ENCODE measurements at places on chromosomes 4 and X.

- peak; percentile 1 for DNase-seq
These were observed 109.5 kb upstream of the VCX3A start for GRCh38 chrX:6644411-6644810.

- DNase-seq: no peak
These were observed 338.8 kb upstream of the PPARGC1A start for GRCh38 chr4:24228692-24229091.

- DNase-seq: no peak
These were observed 23.6 kb upstream of the SCOC start for GRCh38 chr4:140349816-140350215.

DNA sequence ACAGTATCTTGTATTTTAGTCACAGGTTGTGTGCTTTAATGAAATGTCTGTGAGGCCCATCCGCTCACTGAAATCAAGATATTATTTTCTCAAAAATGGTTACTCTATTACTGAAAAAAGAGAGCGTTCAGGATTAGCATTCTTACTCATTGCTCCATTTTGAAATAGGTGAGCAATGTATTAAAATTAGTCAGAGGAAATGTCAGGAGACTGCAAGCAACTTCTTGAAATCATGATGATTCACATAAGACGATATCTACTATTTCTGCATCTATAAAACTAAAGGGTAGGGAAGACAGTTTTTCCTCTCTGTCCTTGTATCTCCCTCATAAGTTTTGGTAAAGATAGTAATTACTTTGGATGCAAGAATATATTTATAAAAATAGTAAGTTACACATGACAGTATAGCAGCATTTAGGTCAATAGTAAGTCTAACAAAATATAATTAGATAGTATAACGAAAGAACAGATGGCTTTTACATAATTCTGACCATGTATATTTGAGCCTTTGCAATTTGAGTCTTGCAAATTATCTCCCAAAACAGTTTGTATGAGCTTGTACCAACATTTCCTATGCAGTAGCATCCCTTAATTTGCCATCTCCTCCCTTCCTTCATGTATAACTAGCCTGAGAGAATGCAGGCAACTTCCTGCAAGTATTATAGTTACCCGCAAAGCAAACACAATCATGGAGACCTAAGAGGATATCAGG is 937.8 kb downstream of the PCDH7 start:
- no peak for DNase-seq

- no peak for DNase-seq
These were observed 67.7 kb upstream of the H2AZ1 start for GRCh38 chr4:100017637-100018310.

GRCh38 chr4:127145006-127145540 is 487.7 kb upstream of the INTU start:
- no peak for DNase-seq

- DNase-seq: no peak
These were observed 131.3 kb downstream of the ARHGAP10 start for GRCh38 chr4:147863111-147863747.

GRCh38 chr4:25865586-25865985 is 2.8 kb upstream of the SEL1L3 start:
- DNase-seq: no peak

GRCh38 chr4:138494931-138495330 is 252.8 kb upstream of the SLC7A11 start:
- peak; percentile 24 for DNase-seq

DNA sequence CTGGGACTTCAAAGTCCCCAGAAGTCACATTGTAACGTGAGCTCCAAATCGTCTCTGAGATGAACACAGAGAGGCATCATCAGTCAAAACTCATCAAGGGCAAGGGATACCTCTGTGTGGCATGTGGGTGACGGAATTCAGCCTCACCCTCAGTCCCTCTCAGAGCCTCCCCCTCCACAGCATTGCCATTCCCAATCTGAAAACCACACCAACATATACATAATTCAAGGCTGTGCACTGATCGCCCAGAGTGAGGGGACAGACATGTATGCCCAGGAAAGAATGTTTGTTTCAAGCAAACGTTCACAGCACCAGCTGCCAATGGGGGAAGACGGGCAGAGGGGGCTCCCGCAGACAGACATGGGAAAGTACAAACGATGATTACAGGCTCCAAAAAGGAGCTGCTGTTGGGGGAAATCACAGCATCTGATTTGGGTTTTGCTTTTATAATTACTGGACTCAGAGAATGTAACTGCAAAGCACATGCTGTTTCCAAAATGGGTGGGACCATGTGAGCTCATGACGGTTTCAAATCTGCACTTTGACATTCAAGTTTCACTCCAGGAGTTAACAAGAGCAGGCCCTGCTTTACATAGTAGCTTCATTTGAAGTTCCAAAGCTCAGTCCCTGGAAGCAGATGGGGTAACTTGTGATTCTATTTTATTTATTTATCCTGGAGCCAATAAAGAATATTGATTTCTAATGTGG is 88.3 kb downstream of the CLCN4 start:
- no peak for DNase-seq

DNA sequence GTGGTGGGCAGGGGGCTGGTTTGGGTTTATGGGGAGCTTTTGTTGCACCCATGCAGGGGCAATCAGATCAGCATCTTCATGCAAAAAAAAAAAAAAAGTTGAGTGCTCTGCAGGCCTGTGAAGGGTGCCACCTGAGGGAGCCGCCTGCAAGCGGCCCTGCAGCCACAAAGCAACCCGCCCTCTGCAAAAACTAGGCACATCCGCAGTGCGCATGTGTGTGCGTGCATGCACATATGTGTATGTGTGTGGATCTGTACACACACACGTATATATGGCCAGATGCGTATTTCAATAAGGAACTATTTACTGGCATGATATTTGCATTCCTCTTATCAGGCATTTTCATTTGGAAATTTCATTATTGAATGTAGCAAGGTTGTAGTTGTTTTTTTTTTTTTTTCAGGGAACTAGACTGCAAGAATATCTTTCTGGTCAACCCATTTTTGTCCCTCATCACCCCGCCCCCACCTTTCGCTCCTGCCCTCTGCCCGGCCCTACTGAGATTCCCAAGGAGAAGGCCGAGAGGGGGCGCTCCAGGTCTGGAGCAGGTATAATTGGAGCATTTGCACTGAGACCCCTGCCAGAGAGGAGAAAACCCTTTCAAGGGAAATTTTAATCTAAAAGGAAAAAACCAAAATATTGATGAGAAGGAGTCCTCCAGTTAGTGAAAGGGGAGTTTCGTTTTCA is 18.1 kb downstream of the CCNQ start:
- DNase-seq: no peak

DNA sequence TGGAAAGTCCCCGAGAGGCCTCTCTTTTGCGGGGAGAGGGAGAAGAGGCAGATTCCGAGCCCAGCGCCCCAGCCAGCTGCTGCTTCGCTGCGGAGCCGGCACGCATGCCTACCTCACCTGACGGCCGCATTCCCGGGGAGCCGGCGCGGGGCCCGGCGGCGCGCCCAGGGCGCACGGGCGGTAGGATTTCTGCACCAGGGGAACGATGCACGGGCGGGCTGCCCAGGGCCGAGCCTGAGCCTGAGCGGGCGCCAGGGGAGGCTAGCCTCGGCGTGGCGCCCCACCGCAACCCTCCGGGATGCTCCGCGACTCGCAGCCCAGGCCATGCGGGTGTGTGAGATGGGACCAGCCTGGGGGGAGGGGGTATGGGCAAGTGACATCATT is 81.3 kb upstream of the SCML1 start:
- DNase-seq: no peak

DNA sequence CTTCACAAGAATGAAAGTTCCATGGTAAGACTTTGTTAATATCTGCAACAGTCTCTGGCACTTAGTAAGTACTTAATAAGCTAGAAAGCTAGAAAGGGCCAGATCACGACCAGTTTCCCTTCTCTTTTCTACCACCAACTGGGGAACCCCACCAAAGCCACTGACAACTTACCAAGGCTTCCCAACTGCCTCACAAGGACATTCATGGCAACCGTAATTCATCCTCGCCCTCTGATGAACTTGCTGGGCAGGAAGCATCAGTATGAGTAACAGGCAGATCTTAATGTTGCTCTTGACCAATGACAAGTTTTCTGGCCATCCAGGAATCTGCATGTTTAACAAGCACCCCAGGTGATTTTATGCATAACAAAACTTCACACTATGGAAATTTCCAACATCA is 23.2 kb upstream of the ZCCHC13 start:
- DNase-seq: no peak
